Fibroblast of skin of right quadriceps (primary cell): ENCODE measurements at places on chromosomes 7 and 10.

GRCh38 chr10:136465-136762 lies 1.2 kb downstream of the ZMYND11 start:
- DNase-seq = no peak

DNA sequence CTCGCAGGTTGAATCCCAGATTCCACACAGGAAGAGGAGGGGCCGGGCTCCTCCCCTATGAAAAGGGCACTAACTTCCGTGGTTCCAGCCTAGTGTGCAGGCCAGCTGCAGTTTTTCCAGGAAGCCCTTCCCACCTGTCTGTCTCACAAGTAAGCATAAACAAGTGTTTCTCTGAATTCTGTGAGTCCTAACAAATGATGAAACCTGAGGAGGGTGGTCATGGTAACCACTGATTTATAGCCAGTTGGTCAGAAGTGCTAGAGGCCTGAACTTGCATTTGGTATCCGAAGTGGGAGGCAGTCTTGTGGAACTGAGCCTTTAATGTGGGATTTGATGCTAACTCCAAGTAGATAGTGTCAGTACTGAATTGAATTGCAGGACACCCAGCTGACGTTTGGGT lies 54.7 kb upstream of the STEAP4 start:
- no peak for DNase-seq

DNA sequence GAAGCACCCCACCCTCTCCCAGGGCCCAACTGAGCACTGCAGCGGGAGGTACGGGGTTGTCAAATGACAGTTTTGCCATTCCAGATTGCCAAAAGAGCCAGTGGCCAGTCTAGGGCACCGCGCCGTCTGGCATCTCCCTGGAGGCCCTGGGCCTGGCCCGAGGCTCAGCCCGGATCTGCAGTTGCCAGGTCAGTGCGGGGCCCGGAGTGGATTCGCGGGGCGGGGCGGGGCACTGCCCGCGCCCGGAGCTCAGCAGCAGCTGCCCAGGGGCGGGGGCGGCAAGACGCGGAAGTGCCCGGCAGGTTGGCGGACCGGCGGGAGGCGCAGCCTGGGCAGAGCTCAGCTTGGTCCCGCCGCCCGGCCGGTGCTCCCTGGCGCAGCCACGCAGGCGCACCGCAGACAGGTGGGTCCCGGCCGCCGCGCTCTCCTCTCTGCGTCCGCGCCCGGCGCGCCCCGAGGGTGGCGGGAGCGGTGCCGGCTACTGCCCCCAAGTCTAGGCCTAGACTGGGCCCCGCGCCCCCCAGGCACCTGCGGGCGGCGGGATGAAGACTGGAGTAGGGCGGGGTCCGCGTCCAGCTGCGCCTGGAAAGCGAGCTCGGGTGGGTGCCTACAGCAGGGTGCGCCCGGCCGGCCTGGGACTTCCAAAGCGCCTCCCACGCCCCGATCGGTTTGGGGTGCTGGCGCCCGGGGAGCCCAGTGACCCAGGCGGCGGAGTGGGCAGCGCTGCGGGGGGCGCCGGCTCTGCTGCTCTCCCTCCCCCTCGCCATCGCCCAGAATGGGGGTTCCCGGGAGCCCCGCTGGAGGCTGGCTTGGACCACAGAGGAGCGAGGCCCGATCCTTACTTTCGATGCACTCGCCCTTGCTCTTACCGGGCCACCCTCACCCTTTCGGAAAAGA lies at the start of gene IRF5:
IRF5 (plus strand) TSS at position 281 of the 897 bp plus-strand sequence. CDS start 4,155 bp downstream, outside the sequence.
- DNase-seq = no peak

- no peak for DNase-seq
These were observed 42.9 kb upstream of the ABI1 start for GRCh38 chr10:26903431-26904217.

- no peak for DNase-seq
These were observed 4.1 kb downstream of the SSBP1 start for GRCh38 chr7:141742229-141742628.

DNA sequence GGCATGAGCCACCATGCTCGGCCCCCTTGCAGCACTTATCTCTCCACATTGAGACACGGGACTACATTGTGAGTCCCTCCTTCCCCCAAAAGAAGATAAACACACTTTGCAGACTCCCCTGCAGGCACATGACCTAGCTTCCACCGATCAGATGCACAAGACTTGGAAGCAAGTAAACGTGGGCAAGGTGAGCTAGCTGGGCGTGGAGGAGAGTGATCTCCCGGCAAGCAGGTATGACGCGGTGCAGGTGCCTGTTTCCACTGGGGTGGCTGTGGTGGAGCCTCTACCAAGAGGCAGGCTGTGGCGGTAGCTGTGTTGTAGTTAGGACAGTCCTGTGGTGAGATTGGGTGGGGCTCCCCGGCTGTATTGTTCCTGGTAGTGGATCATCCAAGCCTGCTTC lies 7.7 kb upstream of the COMTD1 start:
- DNase-seq = no peak
